ENCODE measurements at places on chromosomes 6 and 20.

- DNase-seq, result no peak
Measured at GRCh38 chr6:166760288-166760687, 133.2 kb upstream of the RPS6KA2 start.

- DNase-seq, result no peak
Measured at GRCh38 chr20:11118802-11119380, 445.1 kb upstream of the JAG1 start.

DNA sequence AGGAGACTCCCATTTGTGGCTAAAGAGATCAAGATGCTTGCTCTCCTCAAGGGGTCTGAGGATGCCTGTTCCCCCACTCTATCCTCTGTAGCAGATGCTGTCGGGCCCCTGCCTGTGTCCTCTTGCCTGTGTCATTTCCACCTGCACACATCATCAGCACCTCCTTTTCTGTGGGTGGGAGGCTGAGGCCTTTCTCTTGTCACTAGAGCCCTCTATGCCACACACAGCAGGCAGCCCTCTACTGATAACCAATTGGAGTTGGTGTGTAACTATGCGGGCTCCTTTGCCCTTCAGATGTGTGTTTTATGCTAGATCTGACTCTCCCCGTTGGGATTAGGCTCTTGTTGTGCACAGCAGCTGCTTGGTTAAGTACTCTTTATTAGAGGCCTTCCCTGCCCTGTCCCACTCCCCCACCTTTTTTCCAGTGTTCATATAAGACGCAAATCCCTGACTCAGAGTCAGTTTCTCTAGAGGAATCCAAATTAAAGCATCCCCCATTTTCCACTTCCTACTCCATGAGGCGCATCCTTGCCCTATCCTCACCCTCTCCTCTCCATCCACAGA lies 7.7 kb downstream of the TREML2 start:
- DNase-seq, result no peak

DNA sequence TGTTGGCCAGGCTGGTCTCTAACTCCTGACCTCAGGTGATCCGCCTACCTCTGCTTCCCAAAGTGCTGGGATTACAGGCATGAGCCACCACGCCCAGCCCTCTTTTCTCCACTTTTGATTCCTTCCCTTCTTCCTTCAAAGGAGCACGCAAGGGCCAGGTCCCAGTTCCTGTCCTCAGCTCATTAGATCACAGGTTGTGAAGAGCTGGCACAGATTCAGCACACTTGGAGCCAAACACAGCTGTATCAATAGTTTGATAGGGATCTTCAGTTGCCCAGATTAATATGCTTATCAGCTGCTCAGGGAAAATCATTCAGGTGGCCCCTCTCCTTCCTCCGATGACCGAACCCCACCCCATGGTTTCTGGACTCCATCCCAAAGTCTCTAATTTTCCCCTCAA lies 14.4 kb upstream of the SLC22A23 start:
- no peak for DNase-seq

DNA sequence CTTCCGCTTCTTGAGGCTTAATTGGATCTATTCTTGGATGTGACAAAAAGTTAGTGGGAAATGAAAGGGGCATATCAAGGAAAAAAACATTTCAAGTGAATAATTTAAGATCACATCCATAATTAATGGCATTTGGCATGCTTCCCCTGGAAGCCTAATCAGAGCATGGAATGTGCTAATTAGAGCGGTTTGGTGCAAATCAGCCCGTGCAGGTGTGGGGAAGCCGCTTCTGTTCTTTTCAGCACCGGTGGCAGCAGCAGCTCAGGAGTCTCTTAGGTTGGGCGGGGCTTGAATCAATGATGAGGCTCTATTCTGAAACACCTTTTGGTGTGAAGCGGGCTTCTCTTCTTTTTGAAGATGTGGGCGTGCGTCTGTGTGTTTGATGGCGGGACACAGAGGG lies 301.2 kb downstream of the LRFN2 start:
- no peak for DNase-seq

- DNase-seq, result no peak
Measured at GRCh38 chr20:62748311-62748710, 39.7 kb downstream of the NTSR1 start.

GRCh38 chr6:168147205-168147738 lies 68.3 kb upstream of the FRMD1 start:
- DNase-seq, result no peak

DNA sequence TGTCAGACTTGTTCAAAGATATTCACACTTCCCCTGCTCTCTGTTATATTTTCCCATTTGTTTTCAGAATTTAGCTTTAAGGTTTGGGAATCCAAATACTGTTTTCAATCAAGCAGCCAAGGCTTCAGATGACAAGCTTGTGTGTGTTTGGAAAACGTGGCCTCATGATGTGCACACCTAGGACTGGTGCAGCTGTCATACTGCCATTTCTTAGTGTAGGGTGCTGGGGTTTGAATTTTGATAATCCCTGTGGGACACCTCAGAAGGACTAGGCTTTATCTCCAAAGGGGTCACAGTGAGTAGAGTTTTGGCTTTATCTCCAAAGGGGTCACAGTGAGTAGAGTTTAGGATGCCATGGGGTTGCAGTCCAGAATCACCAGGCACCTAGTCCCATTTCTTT lies 65.3 kb upstream of the JAG1 start:
- DNase-seq, result no peak

DNA sequence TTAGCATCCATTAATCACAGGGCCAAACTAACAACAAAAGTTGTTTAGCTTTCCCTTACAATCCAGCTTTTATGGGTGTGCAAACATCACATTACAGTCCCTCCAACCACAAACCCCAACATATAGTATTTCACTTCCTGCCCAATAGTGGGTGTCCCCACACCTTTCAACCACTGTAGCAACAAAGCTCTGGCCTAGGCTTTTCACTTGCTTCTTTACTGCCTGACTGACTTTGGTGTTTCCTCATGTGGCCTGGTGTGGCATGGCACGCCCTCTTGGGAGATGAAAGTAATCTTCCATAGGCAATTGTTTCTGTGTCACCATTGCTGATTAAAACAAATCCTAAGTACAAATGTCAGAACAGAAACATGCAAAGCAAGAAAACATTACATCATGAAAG lies 46.3 kb downstream of the MCM8 start:
- no peak for DNase-seq

GRCh38 chr6:35089935-35090505 lies 51.1 kb downstream of the TCP11 start:
- DNase-seq, result no peak

DNA sequence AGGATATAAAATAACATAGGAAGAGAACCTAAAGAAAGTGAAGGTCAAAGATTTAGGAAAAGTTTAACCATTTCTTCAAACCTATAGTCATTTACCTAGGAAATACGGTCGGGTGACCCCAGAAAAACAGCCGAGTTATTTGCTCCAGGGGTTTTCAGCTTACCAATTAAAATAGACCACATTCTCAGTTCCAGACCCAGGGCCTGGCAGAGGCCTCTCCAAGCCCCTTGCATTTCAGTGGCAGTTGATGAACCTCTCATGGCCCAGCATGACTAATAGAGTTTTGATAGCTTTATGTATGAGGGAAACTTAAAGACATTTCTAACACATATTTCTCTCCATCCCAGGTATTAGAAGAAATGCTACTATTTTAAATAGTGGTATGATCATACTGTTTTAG lies 113.5 kb downstream of the OGFRL1 start:
- no peak for DNase-seq

DNA sequence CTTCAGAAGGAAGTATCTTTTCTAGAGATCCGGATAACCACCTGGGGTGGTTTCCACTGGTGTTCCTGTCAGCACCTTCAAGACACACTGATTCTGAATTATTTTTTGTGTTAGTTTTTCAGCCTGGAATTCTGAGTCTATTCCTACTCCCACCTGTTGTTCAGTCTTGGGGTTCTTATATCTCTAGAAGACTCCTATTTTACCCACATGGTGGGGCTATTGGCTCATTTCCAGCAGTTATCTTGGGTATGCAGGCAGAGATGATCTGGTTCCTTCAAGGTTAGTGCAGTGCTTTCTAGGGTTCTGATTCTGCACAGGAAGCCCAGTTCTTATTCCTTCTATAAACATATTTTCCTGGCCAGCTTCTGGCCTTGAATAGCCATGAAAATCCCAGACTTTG lies 175.6 kb upstream of the PDE7B start:
- DNase-seq, result peak; percentile 8

DNA sequence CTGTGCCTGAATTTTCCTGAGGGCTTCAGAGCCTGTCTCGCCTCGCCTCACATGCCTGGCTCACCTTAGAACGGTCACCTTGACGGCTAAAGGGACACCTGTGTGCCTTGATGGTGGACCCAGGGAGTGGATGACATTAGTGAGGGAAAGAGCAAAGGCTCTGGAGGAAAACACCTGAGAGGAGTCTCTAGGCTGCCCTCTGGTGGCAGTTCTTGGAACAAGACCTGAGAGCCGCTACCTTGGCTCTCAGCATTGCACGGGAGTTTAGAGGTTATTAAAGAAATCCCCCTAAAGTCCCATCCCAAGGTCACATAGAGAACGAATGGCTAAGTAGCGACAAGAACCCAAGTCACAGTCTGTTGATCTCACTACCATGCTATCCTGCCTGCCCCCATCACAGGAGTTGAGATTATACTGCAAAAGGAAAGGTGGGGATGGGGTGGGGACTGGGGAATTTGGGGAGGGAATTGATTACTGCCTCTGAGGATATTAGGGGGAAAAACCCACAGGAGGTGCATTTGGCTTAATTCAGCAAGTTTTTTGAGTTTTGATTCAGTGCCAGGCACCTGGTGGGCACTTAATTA lies 7.9 kb upstream of the CDSN start:
- DNase-seq, result peak; percentile 47

DNA sequence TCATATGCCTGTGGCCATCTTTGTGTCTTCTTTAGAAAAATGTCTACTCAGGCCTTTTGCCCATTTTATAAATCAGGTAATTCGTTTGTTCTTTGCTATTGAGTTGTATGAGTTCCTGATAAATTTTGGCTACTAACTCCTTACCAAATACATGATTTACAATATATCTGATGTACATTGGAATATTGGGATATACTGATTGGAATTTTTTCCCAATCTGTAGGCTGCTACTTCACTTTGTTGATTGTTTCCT lies 39.2 kb downstream of the BACH2 start:
- no peak for DNase-seq

DNA sequence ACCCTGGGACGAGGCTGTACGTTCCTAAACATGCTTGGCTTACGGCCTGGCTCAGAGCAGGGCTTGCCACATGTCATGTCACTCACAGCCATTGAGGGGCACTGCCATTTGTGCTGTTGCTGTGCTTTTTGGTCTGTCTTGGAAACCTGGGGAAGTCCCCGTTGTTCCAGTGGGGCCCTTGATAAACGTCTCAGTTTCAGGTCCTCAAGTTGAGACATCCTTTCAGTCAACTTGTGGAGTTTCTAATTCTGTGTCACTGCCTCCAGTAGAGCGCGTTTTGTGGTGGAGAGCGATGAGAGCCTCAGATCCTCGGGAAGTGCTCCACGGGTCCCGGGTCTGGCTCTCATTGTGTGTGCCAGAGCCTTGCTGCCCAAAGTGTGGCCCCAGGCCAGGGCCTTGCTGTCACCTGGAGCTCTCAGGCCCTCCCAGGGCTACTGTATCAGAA lies 43.0 kb upstream of the CCR6 start:
- DNase-seq, result no peak
